ENCODE measurements at places on chromosomes 16 and 17. TPM values are rescaled to one million over a fixed set of nuclear protein-coding genes. Genes with fewer than 3 reads are reported as not detected.

GRCh38 chr16:71258372-71258771 is 27.9 kb upstream of the HYDIN start:
- no peak for DNase-seq

Gene PRPSAP1
- 64.4 TPM for total RNA-seq

- DNase-seq = no peak
Measured at GRCh38 chr16:17488506-17488905, 17.7 kb upstream of the XYLT1 start.

DNA sequence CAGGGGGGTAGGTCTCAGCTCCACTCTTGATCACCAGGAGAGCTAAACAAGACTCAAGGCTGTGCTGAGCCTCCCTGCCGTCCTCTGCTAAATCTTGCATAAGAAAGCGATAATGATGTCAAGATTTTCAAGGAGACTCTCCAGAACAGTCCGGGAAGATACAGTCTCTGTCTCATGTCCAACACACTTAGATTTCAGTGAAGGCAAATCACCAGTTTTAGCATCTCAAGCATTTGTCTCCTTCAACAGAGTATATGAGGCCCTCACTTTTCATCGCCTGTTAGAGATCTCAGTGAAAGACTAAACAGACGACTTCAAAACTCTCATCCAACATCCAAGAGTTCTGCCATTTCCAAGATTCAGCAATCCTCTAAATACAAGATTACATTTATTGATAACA is 13.6 kb downstream of the CDYL2 start:
- DNase-seq = no peak

GRCh38 chr16:57639172-57639887 is 10.9 kb downstream of the ADGRG1 start:
- no peak for DNase-seq

Gene TLE7
- total RNA-seq = not detected

DNA sequence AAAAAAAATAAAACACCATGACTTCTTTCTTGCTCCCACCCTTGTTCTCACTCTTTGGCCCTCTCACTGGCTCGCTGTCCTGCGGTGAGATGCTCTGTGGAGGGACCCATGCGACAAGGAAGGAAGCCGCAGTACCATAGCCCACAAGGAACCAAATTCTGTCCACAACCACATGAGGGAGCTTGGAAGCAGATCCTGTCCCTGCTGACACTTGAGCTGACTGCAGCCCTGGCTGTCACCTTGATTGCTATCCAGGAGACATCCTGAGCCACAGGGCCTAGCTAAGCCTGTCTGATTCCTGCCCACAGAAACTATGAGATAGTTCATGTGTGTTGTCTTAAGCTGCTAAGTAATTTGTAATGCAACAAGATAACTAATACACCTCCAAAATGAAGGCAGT is 4.8 kb upstream of the MT2A start:
- no peak for DNase-seq

GRCh38 chr17:63633742-63634141 is 11.5 kb downstream of the MAP3K3 start:
- no peak for DNase-seq

DNA sequence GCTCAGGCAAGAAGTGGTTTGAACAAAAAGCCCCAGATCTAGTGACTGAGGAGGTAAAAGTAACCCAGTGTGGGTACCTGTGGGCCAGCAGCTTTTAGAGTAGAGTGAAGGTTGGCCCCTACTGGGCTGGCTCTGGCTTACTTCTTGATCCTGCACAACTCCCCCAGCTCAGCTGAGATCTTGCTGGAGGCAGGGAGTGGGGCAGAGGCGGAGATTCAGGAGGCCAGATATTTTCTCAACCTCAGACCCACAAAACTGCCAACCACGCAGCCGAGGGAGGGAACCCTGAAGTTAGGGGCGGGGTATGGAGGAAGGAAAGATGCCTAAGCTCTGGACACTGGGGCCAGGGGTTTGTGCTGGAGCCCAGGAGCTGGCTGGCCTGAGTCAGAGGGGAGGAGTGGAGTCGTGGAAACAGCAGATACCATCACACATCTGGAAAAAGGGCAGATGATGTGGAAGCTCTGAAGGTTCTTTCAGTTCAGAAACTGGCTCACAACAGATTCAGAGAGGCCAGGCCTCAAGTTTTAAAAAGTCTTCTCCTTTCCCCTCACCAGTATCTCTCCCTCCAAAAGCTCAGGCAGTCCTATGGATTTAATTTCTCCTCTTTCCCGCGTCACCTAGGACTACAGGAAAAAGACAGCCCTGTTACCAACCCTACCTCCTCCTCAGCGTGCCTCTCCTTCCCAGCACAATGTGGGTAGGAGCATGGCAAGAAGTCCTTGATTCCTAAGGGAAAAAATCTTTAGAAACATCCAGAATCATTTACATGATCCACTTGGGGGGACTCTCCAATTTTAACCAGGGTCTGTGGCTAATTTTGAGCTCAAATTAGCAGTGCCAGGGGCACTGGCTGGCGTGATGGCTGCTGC is 48.1 kb downstream of the MYO18A start:
- peak; percentile 80 for DNase-seq

GRCh38 chr17:60311936-60312335 is 80.0 kb downstream of the USP32 start:
- no peak for DNase-seq

GRCh38 chr17:82862737-82863382 is 23.0 kb upstream of the ZNF750 start:
- DNase-seq = no peak

DNA sequence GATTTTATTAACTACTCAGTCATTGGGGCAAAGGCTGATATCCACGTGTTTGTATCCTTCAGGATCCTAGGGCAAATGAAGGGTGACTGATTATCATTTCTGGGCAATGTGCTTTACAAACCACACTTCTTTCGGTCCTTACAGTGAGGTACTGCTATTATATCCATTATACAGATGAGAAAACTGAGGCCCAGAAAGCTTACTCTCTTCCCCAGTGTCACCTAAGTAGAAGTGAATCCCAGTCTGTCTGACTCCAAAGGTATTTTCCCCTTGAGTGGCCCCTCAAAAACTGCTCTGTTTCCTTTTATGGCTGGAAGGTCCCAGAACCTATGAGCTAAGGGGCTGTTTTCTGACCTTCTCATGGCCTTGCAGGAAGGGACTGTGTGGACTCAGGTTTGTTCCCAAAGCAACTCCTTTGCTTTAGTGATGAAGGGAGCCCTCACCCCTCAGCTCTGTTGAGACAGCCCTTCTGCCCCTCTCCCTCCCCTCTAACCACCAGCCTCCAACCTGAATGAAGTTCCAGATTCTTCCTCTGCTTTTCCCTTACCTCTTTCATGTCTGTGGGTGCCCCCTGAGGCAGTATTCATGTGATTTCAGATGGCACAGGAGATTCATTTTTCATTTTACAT is 27.4 kb upstream of the ADGRG1 start:
- DNase-seq = no peak

Gene CDR2
- total RNA-seq = 34.7 TPM

DNA sequence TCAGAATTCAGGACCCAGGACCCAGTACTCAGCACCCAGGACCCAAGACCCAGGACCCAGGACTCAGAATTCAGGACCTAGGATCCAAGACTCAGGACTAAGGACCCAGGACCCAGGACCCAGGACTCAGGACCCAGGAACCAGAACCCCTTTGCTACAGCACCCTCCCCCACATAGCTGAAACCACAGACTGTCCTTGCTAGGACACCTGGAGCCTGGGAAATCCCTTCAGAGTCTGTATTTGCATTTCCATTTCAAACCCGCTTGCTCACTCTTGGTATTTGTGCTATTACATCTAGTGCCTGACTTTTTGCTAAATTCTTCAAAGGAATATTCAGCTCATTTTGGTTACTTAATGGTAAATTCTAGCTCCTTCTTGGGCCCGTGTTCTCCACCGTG is 275.8 kb upstream of the MAF start:
- no peak for DNase-seq

GRCh38 chr17:56890906-56891674 is 22.8 kb downstream of the TRIM25 start:
- no peak for DNase-seq

DNA sequence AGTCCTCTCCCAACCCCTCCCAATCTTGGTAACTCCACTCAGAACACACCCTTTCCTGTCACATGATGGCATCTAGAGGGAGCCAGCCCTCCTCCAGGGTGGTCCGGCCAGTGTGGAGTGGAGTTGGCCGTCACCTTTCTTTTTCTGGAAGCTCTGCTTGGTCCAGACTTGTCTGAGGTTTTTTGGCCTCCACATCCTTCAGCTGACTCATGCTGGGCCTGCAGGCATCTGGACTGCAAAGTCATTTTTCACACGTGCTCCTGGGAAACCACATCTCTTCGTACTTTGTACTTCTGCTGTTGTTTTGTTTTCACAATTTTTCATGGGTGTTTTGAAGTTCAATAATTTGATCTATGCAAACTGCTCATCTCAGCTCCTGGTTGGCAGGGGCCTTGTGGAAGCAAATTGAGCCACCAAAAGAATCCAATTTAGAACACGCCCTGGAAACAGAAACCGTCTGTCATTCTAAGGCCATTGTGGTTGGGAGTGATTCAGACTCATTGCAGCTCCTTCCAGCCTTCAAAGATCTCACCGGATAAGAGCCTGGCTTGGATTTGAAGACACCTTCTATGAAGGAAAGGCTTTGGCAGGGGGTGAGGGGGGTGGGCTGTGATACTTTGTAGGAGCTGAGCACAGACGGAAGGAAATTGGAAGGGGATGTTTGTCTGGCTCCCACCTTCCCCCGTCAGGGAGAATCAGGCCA is 42.4 kb upstream of the NF1 start:
- peak; percentile 87 for DNase-seq

GRCh38 chr16:6428861-6429260 is 903.8 kb upstream of the RBFOX1 start:
- no peak for DNase-seq

Gene TOM1L2
- total RNA-seq = 74.9 TPM

Gene PRDM7
- total RNA-seq = not detected

- DNase-seq = no peak
Measured at GRCh38 chr16:53768167-53768566, 64.2 kb downstream of the FTO start.

- DNase-seq = no peak
Measured at GRCh38 chr17:62681939-62682381, 54.5 kb downstream of the MRC2 start.
